NCI-H146 (cell line): ENCODE measurements at places on chromosomes 12 and 14.

GRCh38 chr12:3145033-3145432, 67.9 kb downstream of the TSPAN9 start:
- no peak for DNase-seq

DNA sequence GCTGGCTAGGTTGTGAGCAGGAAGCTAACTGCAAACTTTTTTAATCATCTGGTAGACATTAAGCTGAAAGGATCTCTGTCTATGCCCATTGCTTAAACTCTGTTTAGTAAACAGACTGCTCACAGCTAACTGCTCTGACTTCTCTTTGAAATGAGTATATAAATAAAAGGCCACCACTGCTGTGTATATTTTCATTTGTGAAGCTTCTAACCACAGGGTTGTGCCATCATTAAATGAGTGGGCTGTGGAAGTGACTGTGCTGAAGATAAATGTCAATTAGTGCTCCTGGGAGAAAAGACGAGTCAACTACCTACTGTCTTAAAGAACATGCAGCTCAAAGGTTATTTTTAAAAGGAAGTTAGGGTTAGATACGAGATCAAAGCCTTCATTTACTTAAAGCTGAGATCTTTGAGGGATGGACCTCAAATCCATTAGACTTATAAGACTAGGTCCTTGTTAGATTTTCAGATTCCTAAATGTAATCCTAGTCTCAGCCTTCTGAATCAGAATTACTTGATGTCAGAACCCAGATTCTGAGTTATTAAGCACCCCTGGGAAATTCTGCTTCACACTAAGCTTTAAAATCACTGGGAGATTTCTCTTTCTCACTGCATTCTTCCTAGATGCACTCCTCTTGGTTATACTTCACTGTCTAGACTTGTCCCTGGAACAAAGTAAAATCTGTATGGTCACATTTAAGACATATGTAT, 213.1 kb upstream of the FLRT2 start:
- DNase-seq, result no peak

GRCh38 chr14:102481791-102482238, 27.8 kb downstream of the ANKRD9 start:
- peak; percentile 58 for DNase-seq

DNA sequence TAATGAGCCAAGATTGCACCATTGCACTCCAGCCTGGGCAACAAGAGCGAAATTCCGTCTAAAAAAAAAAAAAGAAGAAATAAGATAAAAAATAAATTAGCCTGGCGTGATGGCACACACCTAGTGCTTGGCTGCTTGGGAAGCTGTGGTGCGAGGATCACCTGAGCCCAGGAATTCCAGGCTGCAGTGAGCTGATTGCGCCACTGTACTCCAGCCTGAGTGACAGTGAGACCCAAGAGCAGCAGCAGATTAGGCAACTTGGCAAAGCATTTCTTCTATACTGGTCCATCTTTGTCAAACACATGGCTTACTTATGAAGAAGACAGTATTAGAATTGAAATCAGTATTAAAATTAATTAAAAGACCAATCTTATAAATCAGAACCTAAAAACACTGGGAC, 6.3 kb downstream of the GON7 start:
- DNase-seq, result no peak

DNA sequence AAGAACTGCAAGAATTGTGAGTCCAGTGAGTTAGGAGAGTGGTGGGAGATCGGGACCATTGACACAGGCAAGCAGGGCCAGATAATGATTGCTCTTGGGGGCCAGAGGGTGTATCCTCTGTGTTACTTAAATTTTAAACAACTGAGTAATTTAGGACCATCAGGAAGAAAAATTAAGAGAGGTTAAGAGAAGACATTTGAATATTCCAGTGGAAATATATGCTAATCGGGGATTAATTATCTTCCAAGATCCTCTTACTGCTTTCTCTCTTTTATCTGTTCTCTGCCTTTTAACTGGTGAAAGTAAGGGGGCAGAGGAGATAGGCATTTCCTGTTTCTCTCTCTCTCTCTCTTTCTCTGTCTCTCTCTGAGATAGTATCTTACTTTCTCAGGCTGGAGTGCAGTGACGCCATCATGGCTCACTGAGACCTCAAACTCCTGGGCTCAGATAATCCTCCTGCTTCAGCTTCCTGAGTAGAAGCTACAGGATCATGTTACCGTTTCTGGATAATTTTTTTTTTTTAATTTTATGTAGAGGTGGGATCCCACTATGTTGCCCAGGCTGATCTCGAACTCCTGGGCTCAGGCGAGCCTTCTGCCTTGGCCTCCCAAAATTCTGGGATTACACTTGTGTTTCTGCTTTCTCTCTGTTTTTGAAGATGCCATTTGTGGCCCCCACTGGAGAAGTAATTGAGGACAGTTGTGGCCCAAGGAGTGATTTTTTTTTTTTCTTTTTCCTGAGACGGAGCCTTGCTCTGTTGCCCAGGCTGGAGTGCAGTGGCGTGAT, 85.1 kb downstream of the DIP2B start:
- no peak for DNase-seq
